ENCODE measurements at places on chromosomes 11 and 22.

- no peak for DNase-seq
These were observed 80.4 kb downstream of the CD82 start for GRCh38 chr11:44645827-44646226.

GRCh38 chr22:35174401-35175038, 82.8 kb upstream of the HMGXB4 start:
- no peak for DNase-seq

- DNase-seq = peak; percentile 63
These were observed 226.7 kb upstream of the NARS2 start for GRCh38 chr11:78801161-78801884.

DNA sequence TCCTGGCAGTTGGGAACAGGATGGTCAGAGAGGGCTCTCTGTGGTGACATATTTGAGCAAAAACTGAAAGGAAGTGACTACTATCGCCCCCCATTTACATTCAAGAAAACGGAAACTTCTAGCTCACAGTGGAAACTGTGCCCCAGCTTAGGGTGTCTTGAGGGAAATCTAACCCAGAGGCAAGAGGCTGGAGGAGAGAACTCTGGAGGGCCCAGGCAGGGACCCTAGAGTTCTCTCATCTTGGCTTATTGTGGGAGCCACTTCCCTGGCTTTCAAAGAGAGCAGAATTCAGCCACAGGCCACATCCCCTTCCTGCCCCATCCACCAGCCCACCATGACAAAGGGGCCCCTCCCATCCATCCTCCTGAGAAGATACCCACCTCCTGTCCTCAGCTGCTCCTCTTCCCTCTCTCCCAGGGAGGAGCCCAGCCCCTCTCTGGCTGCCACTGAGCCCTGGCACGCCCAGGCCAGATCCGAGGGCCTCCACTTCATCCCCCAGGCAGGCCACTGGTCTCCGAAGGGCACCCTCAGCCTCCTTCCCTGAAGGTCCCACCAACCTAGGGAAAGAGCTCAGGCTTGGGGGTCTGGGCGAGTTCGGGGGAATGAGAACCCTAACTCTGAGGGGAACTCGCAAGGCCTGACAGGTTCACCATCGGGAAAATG, 1.6 kb upstream of the TMPRSS13 start:
- DNase-seq = no peak

DNA sequence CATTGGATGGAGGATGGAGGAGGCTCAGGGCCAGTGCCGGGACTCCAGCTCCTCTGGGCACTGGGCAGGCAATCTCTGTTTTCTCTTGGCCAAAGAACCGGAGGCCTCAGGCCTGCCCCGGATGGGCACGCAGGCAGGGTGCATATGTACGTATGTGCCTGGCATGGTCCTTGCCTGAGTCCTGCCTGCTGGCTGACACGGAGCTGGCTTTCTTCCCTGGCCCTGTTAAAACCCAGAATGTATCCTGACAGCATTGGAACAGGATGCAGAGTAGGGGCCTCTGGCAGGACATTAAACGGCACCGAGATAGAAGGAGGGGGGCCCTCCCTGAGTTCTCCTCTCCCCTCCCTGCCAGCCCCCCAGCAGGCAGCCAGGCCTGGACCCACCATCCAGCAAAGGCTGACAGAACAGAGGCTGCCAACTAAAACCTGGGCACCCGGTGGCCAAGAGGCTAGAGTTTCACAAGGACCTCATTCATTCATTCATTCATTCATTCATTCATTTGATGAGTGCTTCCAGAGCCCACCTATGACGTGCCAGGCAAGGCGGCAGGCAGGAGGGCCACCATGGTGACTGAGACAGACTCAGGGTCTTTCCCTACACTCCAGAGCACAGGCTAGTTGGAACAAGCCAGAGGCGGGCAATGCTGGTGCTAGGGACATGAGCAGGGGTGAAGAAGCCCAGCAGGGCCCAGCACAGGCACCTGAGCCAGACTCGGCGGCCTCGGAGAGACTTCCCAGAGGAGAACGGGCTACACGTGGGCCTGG, 28.8 kb downstream of the FLRT1 start:
- no peak for DNase-seq

GRCh38 chr22:37282385-37282677, at the start of gene CYTH4:
TSS of gene CYTH4 (plus strand) at chr22:37282508. CDS start at chr22:37282570, 62 bp downstream.
- DNase-seq = no peak

- DNase-seq = no peak
These were observed 30.3 kb downstream of the ATM start for GRCh38 chr11:108253176-108253575.

DNA sequence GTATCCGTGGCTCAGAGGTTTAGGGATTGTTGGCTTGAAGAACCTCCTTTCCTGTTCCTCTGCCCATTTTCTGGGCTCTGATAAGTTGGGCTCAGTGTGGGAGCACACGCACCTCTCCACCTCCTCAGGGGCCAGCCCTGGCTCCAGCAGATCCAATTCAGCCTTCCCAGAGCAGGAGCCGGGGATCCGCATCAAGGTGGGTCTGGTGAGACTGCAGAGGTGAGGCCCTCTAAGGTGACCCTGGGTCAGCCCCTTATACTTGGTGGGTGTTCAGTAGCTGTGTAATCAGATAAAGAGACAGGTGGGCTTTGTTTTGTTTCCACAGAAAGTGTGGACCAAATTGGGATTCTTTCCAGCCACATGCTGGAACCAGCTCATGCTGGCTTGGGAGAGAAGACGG, 1466.0 kb downstream of the TBC1D22A start:
- DNase-seq = no peak

GRCh38 chr11:18958221-18958910, 19.2 kb upstream of the MRGPRX1 start:
- DNase-seq = no peak

GRCh38 chr22:46993633-46994032, 231.2 kb downstream of the TBC1D22A start:
- DNase-seq = no peak

DNA sequence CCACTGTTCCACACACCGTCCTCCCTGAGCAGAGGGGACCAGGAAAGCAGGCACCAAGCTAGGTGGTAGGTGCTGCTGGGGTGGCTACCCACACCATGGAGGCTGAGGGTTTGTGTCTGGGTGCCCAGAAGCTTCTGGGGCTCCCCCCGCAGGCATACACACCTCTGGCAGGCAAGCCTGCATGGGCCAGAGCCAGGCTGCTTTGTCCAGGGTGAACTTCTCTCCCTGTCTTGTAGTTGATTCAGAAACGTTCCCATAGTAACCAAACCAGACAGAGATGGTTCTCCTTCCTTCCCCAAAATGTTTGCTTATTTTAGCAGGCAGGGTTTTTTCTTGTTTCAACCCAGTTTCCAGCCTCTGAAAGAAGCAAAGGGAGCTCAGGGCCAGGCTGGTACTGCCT, 40.9 kb upstream of the SUSD2 start:
- no peak for DNase-seq

GRCh38 chr11:128948583-128948982, 5.9 kb upstream of the TP53AIP1 start:
- DNase-seq = no peak

- DNase-seq = no peak
These were observed 30.9 kb downstream of the C22orf31 start for GRCh38 chr22:29030618-29031226.

- DNase-seq = no peak
These were observed 120.9 kb downstream of the ST3GAL4 start for GRCh38 chr11:126476266-126476924.

DNA sequence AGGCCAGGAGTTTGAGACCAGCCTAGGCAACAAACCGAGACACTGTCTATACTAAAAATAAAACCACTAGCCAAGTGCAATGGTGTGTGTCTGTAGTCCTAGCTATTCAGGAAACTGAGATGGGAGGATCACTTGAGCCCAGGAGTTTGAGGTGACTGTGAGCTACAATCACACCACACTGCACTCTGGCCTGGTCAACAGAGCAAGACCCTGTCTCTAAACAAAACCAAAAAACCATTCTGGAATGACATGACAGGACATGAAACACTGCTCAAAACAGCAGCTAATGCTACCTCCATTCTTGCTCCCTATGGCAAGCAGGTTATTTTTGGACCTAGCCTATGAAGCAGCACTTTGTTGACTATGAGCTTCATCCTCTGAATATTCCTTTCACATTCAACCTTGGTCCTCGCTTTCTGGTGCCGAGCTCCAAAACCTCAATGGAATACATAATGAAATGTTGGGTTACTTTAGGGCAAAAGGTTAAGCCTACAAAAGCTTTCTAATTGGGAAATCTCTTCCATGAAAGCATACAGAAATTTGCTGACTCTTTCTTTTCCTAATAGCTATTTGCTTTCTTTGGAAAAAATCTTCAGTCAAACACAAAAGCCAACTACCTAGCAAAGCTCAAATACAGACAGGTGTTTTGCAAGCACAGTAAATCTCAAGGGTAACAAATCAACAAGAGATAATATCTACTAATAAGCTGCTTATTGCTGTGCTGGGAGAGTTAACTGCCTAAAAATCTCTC, 21.1 kb downstream of the SIK3 start:
- DNase-seq = no peak

GRCh38 chr11:57432714-57433163, 5.8 kb upstream of the SLC43A3 start:
- no peak for DNase-seq

DNA sequence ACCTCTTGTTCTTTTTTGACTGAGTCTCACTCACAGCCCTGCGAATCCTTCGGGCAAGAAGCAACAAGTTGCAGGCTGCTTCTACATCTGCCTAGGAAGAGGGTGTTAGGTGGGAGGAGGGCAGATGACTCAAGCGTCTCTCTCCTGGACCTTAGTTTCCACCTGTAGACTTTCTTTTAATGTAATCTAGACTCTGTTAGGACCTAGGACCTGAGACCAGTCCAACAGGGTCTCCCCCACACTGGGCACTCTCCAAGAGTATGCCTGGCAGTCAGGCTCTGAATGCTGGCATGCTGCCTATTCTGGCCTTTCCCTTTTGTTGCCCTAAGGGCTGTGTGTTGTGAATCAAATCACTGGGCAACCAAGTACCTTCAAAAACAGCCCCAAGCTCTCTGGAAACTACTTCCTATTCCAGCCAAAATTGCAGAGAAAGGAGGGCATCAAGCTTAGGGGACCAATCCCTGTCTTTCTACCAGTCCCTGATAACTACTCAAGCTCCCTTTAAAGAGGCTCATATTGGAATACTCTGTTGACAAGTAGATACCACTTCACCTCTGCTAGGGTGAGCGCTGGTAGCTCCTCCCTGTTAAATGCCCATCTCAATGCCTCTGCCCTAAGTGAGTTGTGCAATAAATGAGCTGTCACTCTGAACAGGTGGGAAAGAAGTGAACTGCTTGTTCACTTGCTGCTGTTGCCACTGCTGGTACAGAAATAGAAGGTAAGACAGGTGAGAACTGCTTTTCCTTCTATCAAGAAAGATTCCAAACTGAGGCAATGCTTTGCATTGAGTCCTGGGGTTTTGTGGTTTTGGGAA, at the start of gene BBOX1:
Gene BBOX1 (plus strand): TSS at position 514 of the 814 bp plus-strand sequence. CDS start 14,616 bp downstream, outside the sequence.
- no peak for DNase-seq

DNA sequence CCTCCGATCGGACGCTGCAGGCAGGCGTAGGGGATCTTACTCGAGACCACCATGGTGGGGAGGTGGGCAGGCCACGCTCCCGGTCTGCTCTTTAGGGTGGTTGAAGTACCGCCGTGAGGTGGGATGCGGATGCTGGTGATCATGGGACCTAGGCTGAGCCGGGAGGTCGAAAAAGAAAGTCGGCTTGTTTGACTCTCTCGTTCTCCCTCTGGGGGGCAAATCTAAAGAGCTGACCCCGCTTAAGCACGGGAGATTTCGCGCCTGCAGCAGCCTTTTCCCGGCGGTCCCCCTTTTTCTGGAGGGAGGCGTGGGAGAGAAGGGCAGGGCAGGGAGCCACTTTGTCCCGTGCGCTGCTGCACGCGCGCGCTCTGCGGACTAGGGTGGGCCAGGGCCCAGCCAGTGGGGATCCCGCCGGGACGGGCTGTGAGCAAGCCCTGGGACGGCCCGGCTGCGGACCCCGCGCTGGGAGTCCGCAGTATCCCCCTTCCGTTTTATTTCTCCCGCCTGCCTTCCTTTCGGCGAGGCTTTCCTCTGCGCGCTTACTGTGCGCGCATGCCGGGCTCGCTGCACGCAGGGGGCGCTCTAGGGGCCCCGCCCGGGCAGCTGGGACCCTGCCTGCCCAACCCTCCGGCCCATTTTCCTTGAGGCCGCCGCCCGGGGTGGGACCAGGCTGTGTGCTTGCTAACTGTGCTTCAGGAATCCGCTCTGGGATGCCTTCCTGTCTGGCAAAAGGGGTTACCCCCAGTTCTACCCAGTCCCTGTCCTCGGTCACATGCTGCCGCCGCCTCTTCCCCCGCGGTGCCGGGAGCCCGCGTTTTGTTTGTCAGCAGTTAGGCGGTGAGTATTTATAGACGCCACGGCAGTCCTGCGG, 81.0 kb downstream of the PRR5L start:
- no peak for DNase-seq

GRCh38 chr11:123585206-123585605, 69.2 kb downstream of the SCN3B start:
- DNase-seq = no peak

GRCh38 chr11:61922539-61922938, 5.2 kb upstream of the RAB3IL1 start:
- DNase-seq = no peak

- DNase-seq = no peak
These were observed 10.3 kb upstream of the GAS2 start for GRCh38 chr11:22656130-22656529.

GRCh38 chr22:32685512-32685911, 116.0 kb upstream of the TIMP3 start:
- DNase-seq = no peak

DNA sequence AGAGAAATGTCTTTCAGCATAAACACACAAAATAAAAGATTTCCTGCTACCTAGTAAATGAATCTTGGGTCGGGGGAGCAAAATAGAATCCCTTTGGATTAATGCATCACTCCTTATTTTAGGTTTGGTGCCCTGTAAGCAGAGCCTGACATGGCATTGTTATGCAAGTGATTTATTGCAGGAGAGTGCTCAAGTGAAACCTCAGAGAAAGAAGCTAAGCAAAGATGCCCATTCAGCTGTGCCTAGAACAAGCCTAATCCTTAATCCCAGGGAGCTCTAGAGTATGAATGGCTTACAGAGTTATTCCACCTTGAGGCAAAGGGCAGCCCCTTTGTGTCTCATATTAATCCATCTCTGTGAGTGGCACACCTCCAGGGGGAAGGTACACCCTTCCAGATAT, 21.1 kb downstream of the C11orf87 start:
- DNase-seq = no peak

DNA sequence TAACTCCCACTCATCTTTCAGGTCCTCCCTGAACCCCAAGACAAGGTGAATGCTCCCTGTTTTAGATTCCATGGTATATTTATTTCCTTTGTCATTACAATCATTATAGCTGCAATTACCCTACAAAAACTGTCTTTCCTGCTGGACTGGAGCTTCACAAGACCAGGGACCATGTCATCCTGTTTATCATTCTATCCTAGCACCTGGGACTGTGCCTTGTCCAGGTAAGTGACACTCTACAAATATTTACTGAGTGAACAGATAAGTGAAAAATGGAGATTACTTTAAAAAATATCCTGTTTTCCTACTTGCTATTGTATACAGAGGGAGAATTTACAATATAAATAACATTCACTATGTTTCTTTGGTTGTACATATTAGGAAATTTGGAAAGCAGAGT, 22.5 kb upstream of the ELF5 start:
- DNase-seq = no peak

GRCh38 chr22:50032109-50032871, 19.7 kb upstream of the IL17REL start:
- DNase-seq = no peak

All from glomerular endothelial cell (primary cell).